HT-29 (cell line): ENCODE measurements at places on chromosomes 6 and 20.

DNA sequence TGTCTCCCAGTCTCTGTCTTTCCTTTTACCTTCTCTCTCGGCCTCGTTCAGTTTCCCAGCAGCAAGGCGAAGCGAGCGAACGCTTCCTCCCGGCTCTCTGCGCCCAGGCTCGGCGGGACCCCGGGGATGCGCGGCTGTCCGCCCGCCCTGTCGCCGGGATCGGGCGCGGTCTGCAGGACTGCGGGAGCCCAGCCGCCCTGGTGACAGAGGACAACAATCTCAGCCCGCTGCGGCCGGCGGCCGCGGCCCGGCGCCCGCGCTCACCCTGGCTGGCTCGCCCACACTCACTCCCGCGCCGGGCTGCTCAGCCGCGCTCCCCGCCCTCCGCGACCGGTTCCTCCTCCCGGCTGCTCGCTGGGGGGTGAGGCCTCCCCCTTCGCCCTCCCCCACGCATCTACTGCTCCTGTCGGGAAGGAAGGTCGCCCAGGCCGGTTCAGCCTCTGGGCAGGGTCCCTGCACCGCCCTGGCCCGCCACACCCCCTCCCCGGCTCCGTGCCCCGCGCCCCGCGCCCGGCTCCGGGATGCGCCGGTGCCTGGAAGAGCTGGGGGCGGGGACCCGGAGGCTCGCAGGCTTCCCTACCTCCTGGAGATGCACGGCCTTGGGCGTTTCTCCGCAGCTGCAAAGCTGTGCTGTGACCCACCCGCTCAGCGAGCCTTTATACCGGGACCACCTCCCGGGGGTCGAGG, 410 bp downstream of the SYNE1 start:
- no peak for DNase-seq

GRCh38 chr6:116557893-116558292, 4.3 kb downstream of the CALHM4 start:
- peak; percentile 81 for DNase-seq

DNA sequence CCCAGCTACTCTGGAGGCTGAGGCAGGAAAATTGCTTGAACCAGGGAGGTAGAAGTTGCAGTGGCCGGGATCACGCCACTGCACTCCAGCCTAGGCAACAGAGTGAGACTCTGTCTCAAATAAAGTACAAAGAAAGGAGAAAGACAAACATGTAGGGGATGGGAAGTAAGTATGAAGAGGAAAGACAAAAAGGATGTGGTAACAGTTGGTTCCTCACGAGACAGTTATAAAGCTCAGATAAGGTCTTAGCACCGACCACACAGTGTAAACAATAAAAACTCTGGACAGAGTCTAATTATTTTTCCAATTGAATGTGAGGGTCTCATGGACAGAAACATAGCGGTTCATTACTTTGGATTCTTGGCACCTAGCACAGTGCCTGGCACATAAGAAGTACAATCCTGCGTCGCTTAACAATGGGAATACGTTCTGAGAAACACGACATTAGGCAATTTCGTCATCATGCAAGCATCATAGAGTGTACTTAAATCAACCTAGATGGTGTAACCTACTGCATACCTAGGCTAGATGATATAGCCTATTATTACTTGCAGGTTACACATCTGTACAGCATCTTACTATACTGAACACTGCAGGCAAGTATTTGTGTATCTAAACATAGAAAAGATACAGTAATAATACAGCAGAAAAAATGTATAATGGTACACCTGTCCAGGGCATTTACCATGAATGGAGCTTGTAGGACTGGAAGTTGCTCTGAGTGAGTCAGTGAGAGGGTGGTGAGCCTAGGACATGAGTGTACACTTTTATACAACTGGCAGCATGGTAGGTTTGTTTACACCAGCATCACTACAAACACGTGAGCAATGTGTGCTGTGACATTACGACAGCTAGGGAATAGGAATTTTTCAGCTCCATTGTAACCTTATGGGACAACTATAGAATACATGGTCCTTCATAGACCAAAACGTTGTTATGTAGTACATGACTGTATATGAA, 38.2 kb downstream of the MBOAT1 start:
- DNase-seq: no peak

- DNase-seq: peak; percentile 67
These were observed 130.6 kb upstream of the C6orf118 start for GRCh38 chr6:165439928-165440554.

GRCh38 chr20:57244221-57244585, 22.2 kb downstream of the BMP7 start:
- DNase-seq: no peak

GRCh38 chr20:4867051-4867450, 134.3 kb downstream of the SLC23A2 start:
- DNase-seq: peak; percentile 53

- no peak for DNase-seq
These were observed 744.1 kb downstream of the DHX35 start for GRCh38 chr20:39706184-39706663.

GRCh38 chr20:6838181-6838826, 70.8 kb downstream of the BMP2 start:
- no peak for DNase-seq

GRCh38 chr6:14754751-14755513, 490.9 kb upstream of the JARID2 start:
- no peak for DNase-seq

DNA sequence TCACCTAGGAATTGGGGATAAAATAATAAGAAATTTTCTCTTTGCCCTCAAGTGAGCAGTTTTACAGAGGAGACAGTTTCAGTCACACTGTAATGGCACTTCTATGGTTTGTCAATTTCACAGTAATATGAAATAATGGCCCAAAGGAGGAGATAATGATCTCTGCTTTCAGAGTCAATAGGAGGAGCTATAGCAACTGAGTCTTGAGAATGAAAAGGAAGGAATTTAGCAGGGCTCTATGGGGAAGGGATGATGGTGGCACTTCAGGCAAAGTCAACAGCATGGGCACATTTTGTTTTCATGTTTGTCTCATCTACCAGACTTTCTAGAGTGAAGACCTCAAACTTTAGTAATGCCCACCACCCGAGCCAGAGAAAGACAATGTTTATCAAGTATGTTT, 138.3 kb upstream of the HMGN3 start:
- no peak for DNase-seq

- DNase-seq: no peak
These were observed 557.8 kb upstream of the SLC35B3 start for GRCh38 chr6:8993111-8993510.
